ENCODE measurements at places on chromosomes 7 and 10.

DNA sequence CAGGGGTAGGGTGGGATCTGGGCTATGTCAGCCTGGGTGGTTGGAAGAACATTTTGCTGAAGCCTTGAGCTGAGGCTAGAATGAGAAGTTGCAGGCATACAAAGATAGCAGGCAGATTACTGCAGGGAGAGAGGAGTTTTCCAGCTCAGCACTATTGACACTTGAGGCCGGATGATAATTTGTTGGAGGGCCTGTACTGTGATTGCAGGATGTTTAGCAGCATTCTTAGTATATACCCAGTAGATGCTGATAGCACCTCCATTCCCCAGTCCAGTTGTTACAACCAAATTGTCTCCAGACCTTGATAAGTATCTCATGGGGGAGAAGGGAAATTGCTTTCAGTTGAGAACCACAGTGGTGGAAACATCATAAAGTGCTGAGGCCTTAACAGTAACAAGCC lies 158.6 kb upstream of the CHRM2 start:
- DNase-seq = no peak

DNA sequence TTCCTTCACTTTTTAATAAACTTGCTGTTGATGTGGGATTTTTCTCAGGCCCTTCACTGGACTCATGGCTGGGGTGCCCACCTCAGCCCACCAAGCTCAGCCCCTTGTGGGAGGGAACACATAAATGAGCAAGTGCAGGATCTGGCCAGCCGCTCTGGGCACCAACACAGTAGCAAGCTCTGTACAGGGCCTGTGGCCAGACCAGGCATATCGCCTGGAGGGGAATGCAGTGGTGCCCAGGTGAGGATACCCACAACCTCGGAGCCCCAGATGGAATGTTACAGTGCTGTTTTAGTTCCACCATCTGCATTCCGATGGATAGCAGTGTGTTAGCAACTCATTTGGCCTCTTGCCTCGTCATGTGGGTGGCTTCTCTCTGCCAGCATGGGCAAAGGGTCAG lies 234.6 kb downstream of the PPP1R3A start:
- no peak for DNase-seq

DNA sequence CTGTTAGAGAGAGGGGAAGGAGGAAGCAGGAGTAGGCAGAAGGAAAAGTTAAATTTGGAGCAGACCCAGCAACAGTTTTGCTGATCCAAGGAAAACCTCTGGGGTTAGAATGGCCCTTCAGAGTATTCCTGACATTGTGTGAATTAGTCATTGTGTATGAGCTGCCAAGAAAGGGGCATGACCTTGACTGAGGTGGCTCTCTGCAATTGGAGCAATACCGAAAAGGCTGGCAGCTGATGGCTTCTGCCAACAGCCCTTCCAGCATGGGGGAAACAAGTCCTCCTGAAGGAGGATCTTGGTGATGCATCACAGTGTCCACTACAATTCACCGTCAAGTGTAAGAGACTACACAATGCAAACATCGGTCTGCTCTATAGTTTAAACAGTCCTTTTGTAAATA lies 20.6 kb upstream of the WASL start:
- no peak for DNase-seq

DNA sequence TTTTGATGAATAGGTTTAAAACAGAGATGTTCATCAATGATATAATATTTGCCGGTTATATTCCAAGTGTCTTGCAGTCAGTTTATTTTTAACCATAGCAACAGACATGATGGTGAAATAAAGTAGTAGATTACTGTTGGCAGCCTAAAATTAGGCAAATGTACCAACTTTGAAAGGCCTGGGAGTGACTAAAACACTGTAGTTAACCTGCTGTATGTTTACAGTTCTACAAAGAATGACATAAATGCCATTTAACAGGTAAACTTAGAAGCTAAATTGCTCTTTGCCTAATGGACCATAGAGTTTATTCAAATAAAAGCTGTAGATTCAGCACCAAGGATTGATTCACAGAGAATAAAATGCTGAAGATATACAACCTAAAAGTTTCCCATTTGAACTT lies 64.1 kb downstream of the PHTF2 start:
- no peak for DNase-seq

DNA sequence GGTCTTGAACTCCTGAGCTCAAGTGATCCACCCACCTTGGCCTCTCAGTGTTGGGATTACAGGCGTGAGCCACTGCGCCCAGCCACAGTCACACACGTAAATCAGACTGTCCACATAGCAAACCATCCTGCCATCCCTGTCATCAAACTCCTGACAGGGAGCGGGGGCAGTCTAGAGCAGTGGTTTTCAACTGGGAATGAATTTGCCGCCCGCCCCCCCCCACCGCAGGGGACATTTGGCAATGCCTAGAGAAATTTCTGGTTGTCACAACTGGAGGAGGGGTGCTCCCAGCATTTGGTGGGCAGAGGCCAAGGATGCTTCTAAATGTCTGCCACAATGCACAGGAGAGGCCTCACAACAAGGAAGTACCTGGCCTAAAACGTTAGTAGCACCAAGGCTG lies 24.1 kb downstream of the CAMK2G start:
- DNase-seq = no peak

DNA sequence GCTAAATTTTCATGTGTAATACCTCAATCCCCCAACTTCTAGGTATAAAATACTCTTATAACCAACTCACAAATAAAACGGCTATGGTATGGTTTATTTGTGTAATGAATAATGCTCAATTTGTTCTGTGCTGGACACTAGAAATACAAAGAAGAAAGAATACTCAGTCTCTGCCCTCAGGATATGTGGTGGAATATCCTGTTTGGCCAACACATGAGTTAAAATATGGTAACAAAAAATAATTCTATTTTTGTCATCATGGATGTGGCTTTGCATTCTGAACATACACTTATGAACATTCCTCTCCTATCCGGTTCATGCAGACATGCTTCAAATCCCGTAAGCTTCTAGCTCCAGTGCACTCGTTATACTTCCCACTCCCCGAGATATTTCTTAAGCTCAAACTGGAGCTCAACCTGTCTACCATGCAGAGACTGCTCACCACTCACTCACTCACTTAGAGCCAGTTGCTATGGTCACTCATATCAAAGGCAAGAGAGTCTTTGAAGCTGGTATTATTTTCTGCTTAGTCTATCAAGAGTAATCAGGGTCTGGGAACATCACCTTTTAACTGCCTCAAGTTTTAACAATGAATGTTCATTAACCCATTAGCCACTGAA lies 53.8 kb upstream of the SLC16A12 start:
- no peak for DNase-seq

GRCh38 chr7:122748195-122748594 lies 45.5 kb upstream of the RNF148 start:
- DNase-seq = no peak

All from activated CD4-positive, CD25-positive, alpha-beta regulatory T cell treated with anti-CD3 and anti-CD28 coated beads, Interleukin-2, amount 50 U/mL, for 16 hours (primary cell).